Activated CD8-positive, alpha-beta T cell treated with anti-CD3 and anti-CD28 coated beads, Interleukin-2, amount 10 ng/mL, durations not matched to agents 7 days and 5 days (primary cell): ENCODE measurements at places on chromosomes 4 and X. TPM values are rescaled to one million over a fixed set of nuclear protein-coding genes. Genes with fewer than 3 reads are reported as not detected.

The SSX4B gene
- total RNA-seq = not detected

The GNL3L gene
- 57.7 TPM for total RNA-seq

- no peak for DNase-seq
Measured at GRCh38 chrX:131617182-131617581, 73.3 kb downstream of the OR13H1 start.

DNA sequence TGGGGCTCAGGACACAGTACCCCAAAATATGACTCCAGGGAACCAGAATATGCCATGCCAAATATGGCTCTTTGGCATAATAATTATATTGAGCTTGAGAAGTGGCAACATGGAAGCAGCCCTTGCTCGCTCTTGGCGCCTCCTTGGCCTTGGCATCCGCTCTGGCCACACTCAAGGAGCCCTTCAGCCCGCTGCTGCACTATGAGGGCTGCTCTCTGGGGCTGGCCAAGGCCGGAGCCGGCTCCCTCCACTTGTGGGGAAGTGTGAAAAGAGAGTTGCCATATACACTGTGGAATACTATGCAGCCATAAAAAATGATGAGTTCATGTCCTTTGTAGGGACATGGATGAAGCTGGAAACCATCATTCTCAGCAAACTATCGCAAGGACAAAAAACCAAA is 18.4 kb upstream of the HERC6 start:
- DNase-seq = no peak
